Suppressor macrophage (primary cell): ENCODE measurements at places on chromosomes 16 and 17.

GRCh38 chr16:66490774-66491715, 58.9 kb downstream of the TK2 start:
- DNase-seq, result peak; percentile 31

GRCh38 chr16:81445143-81445961, 744 bp downstream of the CMIP start:
- DNase-seq, result peak; percentile 53

DNA sequence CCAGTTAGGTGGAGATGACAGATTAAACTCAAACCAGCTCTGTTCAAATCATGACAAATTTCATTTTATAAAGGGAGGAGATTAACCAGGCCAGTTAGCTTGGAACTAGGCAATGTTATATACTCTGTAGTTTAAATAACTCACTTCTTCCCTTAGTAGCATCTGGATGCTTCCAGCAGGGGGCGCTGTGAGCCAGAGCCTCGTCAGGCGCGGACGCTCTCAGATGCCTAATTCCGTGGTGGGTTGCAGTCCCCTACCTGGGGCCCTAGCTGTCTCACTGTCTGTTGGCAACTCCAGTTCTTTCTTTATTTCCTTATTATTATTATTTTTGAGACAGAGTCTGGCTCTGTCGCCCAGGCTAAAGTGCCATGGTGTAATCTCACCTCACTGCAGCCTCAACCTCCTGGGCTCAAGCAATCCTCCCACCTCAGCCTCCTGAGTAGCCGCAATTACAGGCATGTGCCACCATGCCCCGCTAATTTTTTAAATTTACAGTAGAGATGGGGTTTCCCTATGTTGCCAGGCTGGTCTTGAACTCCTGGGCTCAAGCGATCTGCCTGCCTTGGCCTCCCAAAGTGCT, 17.3 kb upstream of the WFDC1 start:
- DNase-seq, result peak; percentile 88

DNA sequence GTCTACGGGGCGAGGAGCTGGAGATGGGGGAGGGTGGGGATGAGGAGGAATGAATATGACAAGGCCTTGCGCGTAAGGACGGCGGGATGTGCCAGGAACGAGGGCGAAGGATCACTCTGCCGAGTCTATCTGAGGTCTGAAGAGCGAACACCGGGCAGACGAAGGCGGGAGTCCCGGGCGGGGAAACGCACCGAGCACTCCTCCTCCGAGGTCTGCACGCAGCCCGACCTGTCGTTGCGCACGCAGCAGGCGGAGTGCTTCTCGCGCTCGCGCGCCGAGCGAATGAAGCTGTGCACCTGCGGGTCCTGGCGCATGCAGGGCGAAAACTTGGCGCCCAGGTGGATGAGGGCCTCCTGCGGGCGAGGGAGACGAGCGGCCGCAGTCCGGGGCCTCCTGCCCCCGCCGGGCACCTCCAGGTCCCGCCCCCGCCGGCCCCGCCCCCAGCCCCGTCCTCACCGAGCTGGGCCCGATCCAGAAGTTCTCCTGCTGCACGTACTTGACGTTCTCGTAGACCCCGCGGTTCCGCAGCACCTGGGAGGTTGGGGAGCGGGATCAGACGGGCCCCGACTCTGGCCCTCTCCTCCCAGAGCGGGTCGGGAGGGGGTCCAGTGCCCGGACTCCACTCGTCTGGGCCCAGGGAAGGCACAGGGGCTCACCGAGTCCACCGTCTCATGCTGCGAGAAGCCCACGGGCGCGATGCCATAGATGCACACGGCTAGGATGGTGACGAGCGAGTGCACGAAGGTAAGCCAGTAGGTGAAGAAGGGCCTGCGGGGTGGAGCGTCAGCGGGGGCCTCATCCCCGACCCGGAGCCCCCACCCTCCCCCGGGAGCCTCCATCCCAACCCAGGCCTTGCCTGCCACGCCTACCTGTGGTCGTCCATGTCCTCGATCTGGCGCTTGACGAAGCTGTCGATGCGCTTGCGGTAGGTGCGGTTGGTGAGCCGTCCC, 7.6 kb downstream of the SNRNP25 start:
- no peak for DNase-seq

- no peak for DNase-seq
Observed at GRCh38 chr16:50160495-50161164, 7.5 kb downstream of the TENT4B start.

- no peak for DNase-seq
Observed at GRCh38 chr16:53966821-53967571, 263.0 kb downstream of the FTO start.

GRCh38 chr16:60646631-60647030, 1389.6 kb downstream of the CDH8 start:
- DNase-seq, result no peak

GRCh38 chr17:8894673-8895578, 27.5 kb upstream of the PIK3R6 start:
- peak; percentile 75 for DNase-seq

- DNase-seq, result no peak
Observed at GRCh38 chr16:5560084-5560483, 462.5 kb upstream of the EEF2KMT start.

- no peak for DNase-seq
Observed at GRCh38 chr16:24189941-24190340, 66.2 kb upstream of the CACNG3 start.

DNA sequence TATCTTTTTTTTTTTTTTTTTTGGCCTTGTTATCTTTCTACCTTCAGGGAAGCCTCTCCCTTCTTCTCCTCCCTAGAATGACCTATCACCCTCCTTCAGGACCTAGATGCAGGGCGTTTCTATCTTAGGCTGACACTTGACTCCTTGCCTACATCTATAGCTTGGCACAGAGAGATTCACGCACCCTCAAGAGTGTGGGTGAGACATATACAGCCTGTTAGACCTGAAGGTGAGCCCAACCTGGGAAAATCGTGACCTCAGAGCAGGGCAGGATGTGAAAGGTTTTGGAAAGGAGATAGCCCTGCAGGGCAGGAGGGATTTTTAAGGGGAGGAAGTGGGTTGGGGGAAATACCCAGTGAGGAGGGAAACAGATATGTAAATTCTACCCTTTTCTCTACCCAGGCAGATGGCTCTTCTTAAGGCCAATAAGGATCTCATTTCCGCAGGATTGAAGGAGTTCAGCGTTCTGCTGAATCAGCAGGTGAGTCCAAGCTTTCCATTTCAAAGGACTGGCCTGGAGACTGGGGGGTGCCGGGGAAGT, at the start of gene AHSP:
TSS of gene AHSP (plus strand) at position 167 of the 541 bp plus-strand sequence. CDS start at position 407, 240 bp downstream.
- no peak for DNase-seq

GRCh38 chr17:63933598-63933997, 1.5 kb upstream of the CD79B start:
- DNase-seq, result no peak

DNA sequence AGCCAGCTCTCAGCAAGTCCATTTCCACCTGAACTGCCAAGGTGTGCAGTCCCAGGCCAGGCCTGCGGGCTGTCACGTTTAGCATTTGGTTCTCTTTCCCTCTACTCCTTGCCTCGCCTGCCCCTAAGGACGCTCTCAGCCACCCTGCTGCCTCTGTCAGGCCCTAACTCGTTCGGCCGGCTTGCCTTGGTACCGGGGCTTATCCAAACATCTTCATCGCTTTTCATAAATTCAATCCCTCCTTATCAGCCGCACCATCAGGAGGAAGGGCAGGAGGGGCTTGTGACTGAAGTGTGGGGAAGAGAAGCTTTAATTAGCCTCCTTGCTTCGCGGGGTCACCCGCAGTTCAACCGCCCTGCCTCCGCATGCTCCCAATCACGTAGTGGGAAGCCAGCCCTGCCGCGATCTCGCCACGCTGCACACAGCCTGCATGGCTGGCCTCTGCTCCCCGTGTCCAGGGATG, 231.1 kb downstream of the SOX9 start:
- DNase-seq, result no peak

DNA sequence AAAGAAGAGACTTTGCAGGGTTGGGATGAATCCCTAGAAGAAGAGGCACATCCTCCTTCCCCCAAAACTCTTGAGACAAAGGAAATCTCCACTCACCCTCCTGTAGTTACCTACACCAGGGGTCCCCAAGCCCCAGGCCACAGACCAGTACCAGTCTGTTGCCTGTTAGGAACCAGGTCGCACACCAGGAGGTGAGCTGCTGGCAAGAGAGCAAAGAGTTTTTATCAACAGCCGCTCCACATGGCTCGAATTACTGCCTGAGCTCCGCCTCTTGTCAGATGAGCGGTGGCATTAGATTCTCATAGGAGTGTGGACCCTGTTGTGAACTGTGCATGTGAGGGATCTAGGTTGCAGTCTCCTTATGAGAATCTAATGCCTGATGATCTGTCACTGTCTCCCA, 98.9 kb downstream of the CCT6B start:
- DNase-seq, result no peak

DNA sequence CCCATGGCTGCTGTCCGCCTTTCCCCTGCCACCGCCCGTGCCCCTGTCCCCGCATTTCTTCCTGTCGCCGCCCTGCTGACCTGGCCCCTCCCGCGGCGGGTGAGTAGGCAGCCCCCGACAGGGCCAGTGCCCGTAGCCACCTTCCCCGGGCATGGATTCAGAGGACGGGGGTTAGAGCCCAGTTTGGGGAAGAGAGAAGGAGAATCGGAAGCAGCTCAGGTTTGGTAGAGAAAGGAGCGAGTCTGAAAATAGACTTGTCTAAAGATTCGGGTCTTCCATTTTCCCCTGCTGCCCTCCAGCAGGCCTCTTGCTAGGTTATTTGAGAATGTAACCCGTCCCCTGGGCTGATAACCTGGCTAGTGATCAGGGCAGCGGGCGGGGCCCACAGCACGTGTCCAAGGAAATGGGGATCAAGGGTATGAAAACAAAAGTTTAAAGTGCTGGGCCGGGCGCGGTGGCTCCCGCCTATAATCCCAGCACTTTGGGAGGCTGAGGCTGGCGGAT, 7.9 kb upstream of the CLDN9 start:
- peak; percentile 13 for DNase-seq

GRCh38 chr17:4162775-4163466, 19.9 kb downstream of the CYB5D2 start:
- DNase-seq, result peak; percentile 80

- DNase-seq, result no peak
Observed at GRCh38 chr17:56557682-56558081, 35.8 kb upstream of the NOG start.

- DNase-seq, result no peak
Observed at GRCh38 chr17:29326023-29326813, 32.3 kb upstream of the NUFIP2 start.
